ENCODE measurements at places on chromosomes 4 and X. TPM values are rescaled to one million over a fixed set of nuclear protein-coding genes. Genes with fewer than 3 reads are reported as not detected.
A peak's percentile ranks its signal among the peaks of the same experiment; 100 is the strongest.

GRCh38 chr4:77582711-77583110, 22.9 kb upstream of the CXCL13 start:
- DNase-seq: no peak

- DNase-seq: no peak
These were observed 460.3 kb upstream of the PRKX start for GRCh38 chrX:4173743-4174142.

GRCh38 chr4:142331132-142331531, 515.0 kb downstream of the INPP4B start:
- DNase-seq: no peak

DNA sequence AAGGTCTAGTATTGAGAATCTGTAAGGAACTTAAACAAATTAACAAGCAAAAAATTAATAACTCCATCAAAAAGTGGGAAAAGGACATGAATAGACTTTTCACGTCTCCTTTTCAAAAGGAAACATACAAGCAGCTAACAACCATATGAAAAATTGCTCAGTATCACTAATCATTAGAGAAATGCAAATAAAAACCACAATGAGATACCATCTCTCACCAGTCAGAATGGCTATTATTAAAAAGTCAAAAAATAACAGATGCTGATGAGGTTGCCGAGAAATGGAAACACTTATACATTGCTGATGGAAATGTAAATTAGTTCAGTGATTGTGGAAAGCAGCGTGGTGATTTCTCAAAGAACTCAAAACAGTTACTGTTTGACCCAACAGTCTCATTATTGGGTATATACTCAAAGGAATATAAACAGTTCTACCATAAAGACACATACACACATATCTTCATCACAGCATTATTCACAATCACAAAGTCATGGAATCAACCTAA, 410.4 kb upstream of the SMIM31 start:
- DNase-seq: no peak

GRCh38 chr4:172573899-172574298, 594.7 kb upstream of the GALNT7 start:
- no peak for DNase-seq

DNA sequence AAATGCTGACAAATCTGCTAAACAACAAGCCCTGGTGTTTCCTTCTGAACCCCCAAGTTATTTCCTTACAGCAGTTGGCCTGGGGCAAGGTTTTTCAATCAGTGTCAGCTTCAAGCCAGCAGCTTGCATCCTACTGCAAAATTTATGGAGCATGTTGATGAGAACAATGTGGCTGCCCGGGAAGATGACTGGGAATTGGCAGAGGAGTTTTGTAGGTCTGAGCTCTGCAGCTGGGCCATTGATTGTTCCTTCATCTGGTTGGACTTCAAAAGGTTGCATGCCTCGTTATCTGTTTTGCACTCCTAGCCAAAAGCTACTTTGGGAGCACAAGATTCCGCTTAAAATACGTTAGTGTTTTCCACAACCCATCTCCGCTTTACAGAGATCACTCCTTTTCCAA, 1030.3 kb upstream of the LCORL start:
- DNase-seq: no peak

GRCh38 chr4:37446016-37446415, 201.5 kb downstream of the NWD2 start:
- DNase-seq: no peak

DNA sequence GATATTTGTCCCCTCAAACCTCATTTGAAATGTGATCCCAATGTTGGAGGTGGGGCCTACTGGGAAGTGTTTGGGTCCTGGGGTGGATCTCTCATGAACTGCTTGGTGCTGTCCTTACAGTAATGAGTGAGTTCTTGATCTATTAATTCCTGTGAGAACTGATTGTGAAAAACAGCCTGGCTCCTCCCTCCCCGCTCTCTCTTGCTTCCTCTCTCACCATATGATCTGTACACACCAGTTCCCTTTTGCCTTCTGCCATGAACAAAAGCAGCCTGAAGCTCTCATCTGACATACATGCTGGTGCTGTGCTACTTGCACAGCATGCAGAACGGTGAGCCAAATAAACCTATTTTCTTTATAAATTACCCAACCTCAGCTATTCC, 11.2 kb upstream of the YIPF7 start:
- no peak for DNase-seq

DNA sequence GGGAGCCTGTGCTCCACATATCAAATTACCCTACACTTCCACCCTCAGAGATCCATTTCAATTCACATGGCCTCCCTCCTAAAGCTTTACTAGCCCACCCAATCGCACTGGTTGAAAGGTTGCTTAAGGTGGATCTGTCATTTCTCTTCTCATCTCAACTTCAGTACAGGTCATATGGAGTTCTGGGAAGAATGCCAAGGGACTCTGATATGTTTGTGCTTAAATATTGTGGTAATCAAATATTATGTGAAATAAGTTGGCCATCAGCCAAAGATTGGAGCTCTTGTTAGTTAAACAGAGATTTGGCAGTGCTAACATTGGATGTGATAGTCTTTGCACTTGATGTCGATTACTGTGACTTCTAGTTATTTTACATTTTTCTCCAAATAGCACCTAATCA, 20.5 kb downstream of the SEPTIN6 start:
- no peak for DNase-seq

- DNase-seq: no peak
These were observed 67.0 kb upstream of the ANXA3 start for GRCh38 chr4:78484574-78484973.

Gene POU3F4
- total RNA-seq: not detected

DNA sequence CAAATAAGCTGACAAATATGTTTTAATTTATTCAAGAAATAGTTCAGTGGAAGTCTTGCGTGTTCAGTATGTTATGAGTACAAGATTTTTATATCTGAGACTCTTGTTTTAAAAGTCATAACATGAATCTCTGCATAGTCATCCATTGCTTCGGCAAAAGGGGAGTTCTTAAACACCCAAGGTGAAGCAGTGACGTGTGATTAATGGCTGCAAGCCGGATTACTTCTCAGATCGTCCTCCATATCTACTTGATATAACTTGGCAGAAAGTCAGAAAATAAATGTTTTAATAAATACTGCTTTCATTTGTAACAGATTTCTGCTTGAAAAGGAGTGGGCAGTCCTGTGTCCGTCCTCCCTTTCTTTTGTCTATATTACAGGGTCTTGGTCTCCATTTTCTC, 64.6 kb upstream of the IL15 start:
- DNase-seq: no peak

- DNase-seq: no peak
These were observed 24.4 kb downstream of the SOWAHB start for GRCh38 chr4:76873495-76873894.

DNA sequence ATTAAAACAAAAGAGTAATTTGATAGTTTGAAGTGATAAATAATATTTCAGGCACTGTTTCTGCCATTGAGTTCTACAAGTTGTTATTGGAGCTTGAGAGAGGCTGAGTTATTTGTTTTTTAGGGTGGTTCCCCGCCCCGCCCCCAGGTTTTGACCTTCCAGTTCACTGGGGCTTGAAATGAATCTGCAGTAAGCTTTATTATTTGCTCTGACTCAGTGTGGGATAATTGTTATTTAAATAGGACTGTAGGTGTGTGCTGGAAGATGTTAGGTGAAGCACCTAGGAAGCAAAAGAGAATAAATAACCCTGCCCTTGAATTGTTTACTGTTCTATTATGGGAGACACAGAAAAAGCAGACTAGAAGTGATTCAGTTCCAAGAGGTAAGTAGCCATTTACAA, 81.2 kb upstream of the KCNIP4 start:
- no peak for DNase-seq

GRCh38 chr4:21656832-21657231, 291.7 kb downstream of the KCNIP4 start:
- DNase-seq: peak; percentile 6

DNA sequence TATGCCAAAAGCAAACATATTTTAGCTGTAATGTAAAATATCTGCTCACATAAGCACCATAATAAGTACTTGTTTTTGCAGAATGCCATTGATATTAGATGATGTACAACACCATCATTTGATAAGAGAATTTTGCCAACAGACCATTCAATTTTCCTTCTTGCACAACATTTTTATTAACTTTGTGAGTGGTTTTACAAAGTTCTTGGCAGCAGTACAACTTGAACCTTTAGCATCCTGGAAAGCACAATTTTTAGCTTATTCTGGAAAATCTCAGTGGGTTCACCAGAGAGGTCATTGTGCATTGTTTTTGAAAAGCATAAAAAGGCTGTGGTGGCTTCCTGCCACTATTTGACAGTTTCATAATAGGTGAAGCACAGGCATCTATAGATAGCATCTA, 26.4 kb upstream of the REPS2 start:
- no peak for DNase-seq

GRCh38 chr4:78347527-78347926, 204.0 kb upstream of the ANXA3 start:
- no peak for DNase-seq

Gene MPC1L
- not detected for total RNA-seq

- DNase-seq: peak; percentile 29
These were observed 67.5 kb upstream of the BMP3 start for GRCh38 chr4:80963051-80963450.

DNA sequence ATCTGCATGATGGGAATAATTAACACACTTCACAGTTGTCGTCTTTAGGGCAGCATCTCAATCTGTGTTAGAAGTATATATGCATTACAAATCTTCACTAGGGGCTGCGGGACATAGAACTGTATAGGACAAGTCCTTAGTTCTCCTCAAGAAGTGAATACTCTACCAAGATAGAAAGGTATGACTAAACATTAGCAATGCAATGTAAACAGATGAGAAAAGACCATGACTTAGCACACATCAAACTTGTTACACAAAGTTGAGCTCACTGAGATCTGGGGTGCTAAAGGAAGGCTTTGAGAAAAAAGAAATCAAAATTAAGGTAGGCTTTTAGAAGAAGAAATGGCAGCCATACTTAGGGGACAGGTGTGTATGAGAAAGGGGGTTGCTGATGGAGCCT, 182.1 kb upstream of the MAP3K15 start:
- no peak for DNase-seq

GRCh38 chr4:172270397-172270796, 457.2 kb downstream of the GALNTL6 start:
- peak; percentile 39 for DNase-seq

DNA sequence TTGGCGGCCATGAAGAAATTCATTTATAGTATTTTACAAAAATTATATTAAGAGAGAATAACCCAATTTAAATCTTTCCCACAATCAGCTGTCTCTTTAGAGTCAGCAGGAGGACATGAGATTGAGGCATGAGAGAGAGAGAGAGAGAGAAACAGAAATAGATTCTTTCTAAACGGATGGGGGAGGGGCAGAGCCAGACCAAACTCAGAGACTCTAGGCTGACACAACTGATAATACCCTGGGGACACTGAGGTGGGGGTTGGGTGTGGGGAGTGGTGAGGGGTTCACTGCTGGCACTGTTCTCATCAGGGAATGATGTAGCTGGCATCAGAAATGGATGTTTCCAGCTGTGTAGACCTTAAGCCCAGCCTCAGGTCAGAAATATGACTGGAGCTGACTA, 20.5 kb upstream of the HOPX start:
- no peak for DNase-seq

DNA sequence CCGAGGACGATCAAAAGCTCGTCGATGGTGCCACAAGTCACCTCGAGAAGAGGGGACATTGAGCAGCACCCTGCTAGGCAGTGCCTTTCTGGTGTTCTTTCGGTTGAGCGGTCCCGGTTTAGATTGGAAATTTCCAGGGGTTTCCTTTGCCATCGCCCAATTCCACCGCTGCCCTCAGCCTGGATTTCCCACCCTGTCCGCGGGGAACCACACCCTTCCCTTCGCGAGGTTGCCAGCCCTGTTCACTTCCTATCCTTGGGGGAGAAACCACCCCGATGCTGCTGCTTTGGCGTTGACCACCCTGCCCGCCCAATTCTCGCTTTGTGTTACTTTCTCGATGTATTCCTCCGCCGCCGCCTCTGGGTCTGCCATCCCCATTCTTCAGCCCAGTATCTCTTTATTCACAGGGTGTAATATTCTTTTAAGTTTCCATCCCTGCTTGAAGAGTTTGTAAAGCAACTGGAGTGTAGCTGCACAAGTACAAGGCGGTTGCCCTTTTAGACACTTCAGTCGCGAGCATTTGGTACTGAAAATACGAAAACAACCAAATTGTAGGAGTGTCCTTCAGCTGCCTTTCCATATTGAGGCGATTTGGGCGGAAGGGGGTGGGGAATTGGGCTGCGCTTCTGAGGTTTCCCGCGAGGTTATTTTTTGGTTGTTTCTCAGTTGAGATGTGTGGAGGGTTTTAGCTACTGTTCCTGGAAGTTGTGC, 1.1 kb downstream of the OGT start:
- peak; percentile 23 for DNase-seq

DNA sequence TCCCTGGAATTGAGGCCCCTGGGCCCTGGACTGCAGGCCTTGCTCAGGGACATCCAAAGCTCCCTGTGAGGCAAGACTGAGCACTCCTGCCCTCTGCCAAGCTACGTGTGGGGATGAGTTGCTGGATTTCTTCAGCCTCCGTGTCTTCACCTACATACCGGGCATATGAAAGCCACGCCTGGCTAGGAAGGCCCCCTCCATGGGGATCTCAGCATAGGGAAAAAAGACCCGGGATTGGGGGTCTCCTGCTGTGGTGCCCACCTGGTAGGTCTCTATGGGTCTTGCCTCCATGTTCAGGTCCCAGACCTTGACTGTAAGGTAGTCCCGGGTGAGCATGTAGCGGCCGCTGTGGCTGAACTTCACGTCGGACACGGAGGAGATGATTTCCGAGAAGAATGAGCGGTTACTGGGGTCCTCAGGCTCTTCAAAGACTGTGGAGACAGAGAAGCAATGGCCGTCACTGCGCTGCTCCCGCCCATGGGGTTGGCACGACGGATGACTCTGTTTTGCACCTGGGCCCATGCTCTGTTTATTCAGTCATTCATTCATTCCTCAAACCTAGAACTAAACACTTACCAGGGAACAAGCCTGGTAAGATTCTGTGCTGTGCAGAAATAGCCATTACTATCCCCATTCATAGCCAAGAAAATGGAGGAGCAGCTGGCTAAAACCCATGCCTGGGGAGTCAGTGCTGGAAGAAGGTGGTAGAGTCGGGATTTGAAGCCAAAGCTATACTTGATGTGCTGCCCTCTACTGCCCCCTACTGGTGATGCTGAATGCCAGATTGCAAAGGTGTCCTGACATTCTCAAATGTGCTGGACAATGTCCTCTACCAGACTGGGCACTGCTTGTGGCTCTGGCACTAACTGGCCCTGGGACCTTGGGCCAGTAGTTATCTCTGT, 63.9 kb downstream of the WFS1 start:
- no peak for DNase-seq

DNA sequence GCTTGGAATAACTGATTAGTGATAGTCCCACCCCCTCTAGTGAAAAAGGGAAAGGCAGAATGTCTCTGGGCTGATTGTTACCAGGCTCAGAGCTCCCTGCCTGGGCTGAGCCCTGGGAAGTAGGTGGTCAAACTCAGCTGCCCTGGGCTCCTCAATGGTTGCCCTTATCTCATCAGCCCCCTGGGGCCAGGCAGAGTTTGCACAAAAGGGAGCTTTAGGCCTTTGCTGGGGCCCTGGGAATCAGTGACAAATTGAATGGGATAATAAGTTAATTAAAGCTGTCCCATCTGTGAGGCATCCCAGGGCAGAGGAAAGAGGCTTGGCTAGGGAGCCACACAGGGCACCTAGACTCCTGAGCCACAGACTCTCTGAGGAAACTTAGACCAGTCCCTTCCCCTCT, 89.0 kb downstream of the EFNB1 start:
- DNase-seq: no peak
